ENCODE measurements at places on chromosomes 3 and 15.

- H3K4me1 ChIP-seq: peaks cover 24% of the 10 kb centered on the region
- no peak overlapping the region for H3K4me3 ChIP-seq
- no peak overlapping the region for H3K27ac ChIP-seq
- peaks cover 13% of the 10 kb centered on the region for H3K36me3 ChIP-seq
Measured at GRCh38 chr15:43153269-43153668, 19.9 kb downstream of the TMEM62 start.

GRCh38 chr3:71029770-71030169 lies 553.8 kb downstream of the FOXP1 start:
- H3K27me3 ChIP-seq: no peaks in the 10 kb centered on the region
- peaks cover 9% of the 10 kb centered on the region for H3K36me3 ChIP-seq
- no peak overlapping the region for H3K4me3 ChIP-seq
- DNase-seq: no peak
- H3K27ac ChIP-seq: no peak overlapping the region

- no peak overlapping the region for H3K27ac ChIP-seq
- H3K4me3 ChIP-seq: no peak overlapping the region
- H3K27me3 ChIP-seq: peaks cover 7% of the 10 kb centered on the region
- H3K4me1 ChIP-seq: peaks cover 49% of the 10 kb centered on the region
- DNase-seq: no peak
Measured at GRCh38 chr15:78304216-78305066, 5.0 kb upstream of the SKIC8 start.

- H3K36me3 ChIP-seq: no peaks in the 10 kb centered on the region
- no peak overlapping the region for H3K4me3 ChIP-seq
- H3K4me1 ChIP-seq: no peaks in the 10 kb centered on the region
- DNase-seq: no peak
- H3K27me3 ChIP-seq: peaks cover 58% of the 10 kb centered on the region
- H3K27ac ChIP-seq: no peak overlapping the region
Measured at GRCh38 chr3:15183011-15183410, 23.0 kb upstream of the CAPN7 start.

Measured in GM23248 (cell line).